ENCODE measurements at places on chromosomes 11 and 22.

DNA sequence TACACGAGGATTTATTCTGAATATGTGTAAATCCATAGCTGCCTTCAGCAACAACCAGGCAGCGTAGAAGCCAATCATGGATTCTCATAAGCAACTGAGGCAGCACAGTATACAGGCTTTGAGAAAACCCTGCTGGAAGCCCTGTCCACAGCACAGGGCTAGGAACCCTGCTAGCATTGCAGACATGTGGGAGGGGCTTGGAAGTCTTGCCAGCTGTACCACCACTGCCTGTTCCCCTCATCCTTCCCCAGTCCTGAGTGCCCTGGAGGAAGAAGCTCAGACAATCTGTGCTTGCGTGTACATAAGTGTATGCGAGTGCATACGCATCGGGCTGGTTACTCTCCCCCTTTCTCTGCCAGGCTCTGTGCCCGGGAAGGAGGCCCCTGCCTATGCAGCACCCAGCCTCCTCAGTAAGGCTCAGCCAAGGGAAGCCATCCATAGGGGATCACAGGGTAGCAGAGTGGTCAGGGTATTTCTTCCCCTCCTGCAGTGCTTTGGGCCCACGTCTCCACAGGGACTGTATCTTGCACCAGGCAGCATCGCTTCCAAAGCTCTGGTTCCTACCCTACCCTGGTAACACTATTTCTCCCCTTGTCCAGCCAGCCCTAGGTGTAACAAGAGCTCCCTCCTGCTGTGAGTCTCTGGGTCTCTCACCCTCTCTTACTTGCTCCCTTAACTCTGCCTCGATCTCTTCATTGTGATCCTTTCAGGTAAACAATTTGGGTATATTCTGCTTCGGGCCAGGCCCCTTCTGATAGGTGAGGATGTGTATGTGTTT, 90.5 kb downstream of the GALNT18 start:
- DNase-seq: no peak

DNA sequence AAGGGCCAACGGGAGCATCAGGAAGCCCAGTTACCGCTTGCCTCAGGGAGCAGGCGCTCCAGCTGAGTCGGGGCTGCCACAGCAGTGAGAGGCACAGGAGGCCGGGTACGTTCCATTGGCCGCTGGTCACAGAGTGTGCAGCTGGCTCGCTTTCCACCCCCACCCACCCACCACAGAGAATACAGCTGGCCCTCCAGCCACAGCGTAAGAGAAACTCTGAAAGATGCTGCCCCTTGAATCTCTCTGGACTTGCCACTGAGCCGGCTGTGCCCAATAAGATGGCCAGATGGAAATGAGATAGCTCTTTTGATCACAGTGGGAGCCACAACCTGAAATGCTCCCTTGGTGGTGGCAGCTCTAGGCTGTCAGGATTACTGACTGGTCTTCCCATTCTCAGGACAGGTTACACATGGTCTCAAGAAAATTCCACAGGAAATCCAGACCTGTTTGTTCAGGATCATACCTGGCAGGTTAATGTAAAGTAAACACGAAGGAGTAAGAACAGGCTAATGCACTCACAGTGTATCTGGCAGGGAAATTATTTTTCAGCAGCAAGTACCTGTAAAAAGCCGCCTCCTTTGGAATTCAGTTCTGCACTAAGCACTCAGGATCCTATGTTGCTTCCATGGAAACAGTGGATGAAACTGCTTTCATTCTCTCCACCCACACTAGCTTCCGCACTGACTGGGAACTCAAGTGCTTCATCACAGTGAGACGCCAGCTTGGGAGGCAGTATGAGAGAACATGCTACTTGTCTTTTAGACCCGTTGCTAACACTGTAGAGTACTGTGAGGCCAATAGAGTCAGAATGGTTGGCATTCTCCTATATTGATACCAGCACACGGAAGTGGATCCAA, 16.5 kb downstream of the SIAE start:
- no peak for DNase-seq

- no peak for DNase-seq
These were observed 235.5 kb downstream of the GRIK4 start for GRCh38 chr11:120746836-120747609.

DNA sequence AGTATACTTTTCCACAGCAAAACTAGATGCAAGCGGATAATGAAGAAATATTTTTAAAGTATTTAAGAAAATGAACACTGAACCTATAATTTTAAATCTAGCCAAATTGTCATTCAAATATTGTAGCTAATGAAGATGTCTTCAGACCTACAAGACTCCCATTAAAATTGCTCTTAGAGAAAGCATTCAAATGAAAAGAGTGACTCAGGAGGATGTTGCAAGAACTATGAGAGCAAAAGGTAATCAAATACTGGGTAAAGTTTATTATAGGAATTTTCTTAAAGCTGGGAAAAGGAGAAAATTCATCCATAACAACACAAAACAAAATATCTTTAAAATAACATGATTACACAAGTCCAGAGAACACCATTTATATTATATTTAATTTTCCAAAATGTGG, 5.4 kb upstream of the POU2AF1 start:
- DNase-seq: no peak

DNA sequence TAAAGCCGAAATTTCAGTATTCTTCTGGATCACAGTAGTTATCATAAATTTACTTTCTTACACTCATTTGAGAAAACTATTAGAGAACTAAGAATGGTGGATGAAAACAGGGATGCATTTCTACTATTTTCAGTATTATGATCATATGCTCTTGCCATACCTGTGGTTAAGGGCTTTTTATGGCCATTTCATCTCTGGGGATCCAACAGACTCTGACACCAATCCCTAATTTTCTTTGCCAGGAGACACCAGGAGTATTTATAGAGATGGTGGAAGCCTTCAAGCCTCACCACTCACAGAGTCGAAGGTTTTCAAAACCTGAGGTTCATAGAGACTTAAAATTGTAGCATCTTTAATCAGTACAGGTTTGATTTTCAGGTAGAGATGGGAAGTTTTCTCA, at the start of gene OR51L1:
Gene OR51L1 (plus strand): TSS at position 301 of the 400 bp plus-strand sequence. CDS start 4,132 bp downstream, outside the sequence.
- no peak for DNase-seq

GRCh38 chr22:41261541-41262249, 21.0 kb upstream of the CHADL start:
- DNase-seq: no peak

GRCh38 chr22:25402501-25403283, 161.8 kb upstream of the GRK3 start:
- DNase-seq: no peak

DNA sequence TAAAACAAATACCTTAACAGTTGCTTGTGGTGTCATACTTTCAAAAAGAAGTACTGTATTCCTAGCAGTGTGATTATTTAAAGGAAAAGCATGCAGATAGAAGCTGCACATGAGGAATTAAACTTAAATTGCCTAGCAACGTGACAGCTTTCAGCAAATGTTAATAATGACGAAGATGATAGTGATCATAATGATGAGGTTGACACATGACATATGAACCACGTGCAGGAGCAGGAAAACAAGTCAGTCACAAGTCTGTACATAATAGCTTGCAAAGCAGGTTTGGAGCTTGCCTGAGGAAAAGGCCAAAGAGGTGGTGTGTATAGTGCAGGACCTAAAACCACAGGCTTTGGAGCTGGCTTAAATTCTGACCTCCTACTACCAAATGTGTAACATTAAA, 30.6 kb upstream of the PIK3C2A start:
- no peak for DNase-seq

- no peak for DNase-seq
These were observed 131.9 kb downstream of the ADAMTS15 start for GRCh38 chr11:130580372-130580771.

DNA sequence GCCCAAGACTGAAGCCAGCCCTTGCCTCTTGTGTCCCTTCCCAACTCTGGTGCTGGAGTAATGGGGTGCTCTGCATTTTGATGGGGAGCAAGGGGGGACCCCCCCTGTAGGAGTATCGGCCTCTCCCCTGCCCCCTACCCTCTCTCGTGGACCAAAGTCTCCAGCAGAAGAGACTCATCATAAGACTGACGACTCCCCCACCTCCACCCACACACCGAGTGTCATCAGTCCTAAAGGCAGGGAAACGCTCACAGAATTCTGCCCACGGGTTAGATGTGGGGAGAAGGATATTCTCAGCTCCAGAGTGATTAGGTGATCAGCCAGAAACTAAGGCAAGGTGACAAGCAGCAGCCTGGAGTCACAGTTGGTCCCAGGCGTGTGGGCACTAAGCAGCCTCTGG, 38.8 kb downstream of the PPP2R1B start:
- no peak for DNase-seq

DNA sequence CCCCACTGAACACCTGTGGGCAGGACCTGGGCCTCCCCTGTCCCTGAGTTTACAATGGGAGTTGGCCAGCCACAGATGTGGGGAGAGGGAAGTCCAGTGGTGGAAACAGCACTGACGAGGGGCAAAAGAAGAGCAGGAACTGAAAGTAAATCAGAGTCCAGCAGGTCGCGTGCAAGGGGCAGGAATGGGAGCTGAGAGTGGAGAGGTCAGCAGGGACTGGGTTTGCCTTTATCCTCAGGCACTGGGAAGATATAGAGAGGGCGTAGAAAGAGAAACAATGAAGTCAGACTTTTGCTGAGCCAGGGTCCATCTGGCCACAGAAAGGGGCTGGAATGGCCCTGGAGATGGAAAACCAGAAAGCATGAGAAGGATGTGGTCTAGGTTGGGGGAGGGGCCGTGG, 8.5 kb downstream of the P2RY6 start:
- no peak for DNase-seq

- DNase-seq: no peak
These were observed 65.5 kb upstream of the CCND1 start for GRCh38 chr11:69575296-69576068.

- no peak for DNase-seq
These were observed 3.1 kb downstream of the SLC25A22 start for GRCh38 chr11:794766-795633.

- no peak for DNase-seq
These were observed 187.3 kb upstream of the SOX6 start for GRCh38 chr11:16543642-16544041.
